ENCODE measurements at places on chromosomes 11 and 22.

GRCh38 chr11:83284501-83285150 is 1.5 kb downstream of the CCDC90B start:
- DNase-seq: peak; percentile 9

DNA sequence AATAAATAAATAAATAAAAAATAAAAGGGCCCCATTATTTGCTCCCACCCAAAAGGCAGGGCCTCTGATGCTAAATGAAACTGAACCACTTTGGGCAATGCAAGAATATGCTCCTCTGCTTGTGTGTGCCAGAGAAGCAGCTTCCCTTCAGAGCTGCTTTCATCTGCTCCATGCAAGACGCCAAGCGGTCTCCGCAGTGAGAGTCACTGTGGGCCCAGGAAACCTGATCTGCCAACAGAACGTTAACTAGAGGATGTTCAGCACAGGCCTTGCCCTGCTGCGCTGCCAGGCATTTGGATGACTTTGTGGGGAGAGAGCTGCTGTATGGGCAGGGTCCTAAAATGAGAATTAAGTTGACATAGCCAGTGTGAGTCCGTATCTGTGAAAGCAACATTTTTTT is 43.7 kb upstream of the APOA1 start:
- no peak for DNase-seq

DNA sequence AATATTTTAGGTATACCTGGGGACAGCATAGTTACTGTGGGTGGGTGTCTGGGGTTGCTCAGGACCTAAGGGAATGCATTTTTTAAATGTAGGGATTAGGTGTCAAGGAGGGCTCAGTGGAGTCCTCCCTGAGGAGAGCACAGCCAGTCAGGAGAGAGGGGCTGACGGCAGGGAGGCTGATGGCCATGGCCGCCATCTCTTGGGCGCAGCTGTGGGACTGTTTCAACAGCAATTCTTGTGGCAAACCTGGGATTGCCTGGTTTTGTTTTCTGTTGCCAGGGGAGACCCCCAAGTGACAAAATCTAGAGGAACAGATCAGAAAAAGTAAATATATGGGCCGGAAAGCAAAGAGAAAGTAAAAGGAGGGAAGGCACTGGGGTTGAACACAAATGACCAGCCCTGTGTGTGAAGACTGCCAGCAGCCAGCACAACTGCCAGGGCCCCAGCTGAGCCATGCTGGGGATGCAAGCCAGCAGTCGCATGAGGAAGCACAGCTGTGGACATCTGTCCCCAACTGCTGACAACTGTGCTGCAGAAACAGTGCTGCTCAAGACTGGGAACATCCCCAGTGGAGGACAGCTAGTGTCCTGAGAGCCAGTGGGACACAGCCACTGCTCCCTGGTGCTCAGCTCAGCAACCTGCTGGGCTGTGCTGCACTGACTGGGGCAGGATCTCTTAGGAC is 10.5 kb downstream of the MIF start:
- no peak for DNase-seq

DNA sequence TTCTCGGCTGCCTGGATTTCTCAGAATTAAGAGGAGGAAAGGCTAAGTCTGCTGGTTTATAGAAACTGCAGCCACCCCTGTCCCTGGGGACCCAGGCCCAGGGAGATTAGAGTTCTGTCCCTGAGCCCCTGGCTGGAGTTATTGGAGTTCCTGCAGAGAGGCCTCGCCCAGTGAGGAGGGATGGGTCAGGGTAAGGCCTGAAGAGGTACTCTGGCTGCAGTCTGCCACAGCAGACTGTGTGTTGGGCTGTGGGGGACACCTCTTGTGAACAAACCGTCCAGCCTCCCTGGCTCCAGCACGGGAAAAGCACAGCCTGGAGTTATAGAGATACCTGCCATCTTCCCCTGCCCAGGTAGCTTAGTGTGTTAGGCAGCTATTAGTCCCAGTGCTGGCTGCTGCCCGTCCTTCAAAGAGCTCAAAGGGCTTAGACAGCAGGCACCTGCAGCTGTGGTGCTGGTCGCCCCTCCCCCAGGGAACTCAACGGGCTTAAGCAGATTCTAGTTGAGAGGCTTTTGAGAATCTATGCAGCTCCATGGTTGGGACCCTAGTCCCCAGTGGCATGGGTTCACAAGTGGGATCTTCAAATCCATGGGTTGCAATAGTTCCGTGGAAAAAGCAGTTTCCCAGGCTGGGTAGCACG is 36.6 kb upstream of the MUC15 start:
- DNase-seq: no peak

DNA sequence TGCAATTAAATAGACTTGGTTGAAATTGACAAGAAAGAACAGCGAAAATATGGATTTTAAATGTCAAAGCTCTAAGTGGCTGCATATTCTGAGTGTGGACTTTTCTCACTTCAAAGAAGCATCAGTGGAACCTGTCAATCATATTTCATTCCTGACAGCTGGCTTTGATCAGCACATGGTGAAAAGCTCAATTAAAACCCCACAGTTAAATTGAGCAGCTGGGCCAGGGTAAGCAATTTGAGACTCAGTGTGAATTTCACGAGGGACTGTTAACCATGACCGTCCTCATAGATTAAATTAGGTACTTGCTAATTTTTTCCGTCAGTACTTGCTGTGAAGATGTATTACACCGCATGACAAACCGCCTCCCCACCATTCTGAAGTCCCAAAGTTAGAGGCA is 11.0 kb upstream of the OR10D3 start:
- no peak for DNase-seq

- no peak for DNase-seq
Measured at GRCh38 chr22:49946612-49947295, 13.8 kb upstream of the PIM3 start.

DNA sequence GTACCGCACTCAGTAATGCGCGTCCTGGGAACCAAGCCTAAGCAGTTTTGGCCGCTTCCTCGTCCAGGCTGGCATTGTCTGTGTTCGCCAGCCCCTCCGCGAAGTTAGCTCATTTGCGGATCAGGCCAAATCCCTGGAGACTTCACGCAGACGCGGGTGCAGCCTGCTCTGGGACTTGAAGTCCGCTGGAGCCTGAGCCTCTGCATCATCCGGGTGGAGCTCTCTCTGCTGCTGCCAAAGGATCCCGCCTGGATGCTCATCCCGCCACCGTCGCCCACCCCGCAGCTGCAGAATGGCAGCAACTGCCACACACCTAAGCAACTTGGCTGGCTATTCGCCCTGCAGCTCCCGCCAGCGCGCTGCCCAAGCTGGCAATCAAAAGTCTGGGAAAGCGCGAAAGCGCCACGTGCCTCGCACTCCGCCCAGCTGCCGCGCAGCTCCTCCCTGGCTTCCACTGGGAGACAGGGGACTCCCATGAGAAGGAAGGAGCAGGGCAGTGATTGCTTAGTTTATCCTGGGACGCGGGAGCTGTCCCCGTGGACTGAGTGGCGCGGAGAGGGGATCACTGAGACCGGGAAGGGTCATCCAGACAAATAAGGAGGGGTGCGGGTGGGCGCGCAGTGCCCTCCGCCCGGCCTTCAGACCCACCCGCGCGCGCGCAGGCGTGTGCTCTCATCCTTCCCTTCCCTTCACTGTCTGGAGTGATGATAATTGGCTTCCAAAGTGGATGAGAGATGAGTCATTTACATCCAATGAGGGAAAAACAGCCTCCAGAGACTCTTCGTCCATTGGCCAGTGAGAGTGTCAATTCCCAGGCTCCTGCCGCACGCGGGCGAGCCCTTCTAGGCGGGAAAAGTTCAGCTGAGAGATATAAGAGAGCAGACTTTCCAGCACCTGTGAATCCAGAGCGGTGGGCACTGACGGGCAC is 23.2 kb upstream of the GLYATL1B start:
- DNase-seq: no peak

DNA sequence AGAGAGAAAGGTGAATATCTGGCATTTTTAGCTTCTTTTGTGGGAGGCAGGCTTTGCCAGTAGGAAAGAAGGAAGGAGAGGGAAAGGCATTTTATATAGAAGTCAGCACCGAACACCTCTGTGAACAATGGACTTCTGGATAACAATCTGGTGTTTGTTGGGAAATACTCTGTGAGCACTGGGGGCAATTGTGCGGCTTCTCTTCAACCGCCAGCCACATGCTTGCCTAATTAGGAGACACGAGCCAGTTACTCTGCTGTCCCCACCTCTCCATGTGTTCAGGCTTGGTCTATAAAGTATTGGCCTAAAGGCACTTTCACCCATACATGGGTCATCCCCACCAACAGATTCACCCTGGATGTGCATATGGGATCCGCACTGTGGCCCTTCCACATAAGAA is 523.6 kb downstream of the NTM start:
- no peak for DNase-seq

DNA sequence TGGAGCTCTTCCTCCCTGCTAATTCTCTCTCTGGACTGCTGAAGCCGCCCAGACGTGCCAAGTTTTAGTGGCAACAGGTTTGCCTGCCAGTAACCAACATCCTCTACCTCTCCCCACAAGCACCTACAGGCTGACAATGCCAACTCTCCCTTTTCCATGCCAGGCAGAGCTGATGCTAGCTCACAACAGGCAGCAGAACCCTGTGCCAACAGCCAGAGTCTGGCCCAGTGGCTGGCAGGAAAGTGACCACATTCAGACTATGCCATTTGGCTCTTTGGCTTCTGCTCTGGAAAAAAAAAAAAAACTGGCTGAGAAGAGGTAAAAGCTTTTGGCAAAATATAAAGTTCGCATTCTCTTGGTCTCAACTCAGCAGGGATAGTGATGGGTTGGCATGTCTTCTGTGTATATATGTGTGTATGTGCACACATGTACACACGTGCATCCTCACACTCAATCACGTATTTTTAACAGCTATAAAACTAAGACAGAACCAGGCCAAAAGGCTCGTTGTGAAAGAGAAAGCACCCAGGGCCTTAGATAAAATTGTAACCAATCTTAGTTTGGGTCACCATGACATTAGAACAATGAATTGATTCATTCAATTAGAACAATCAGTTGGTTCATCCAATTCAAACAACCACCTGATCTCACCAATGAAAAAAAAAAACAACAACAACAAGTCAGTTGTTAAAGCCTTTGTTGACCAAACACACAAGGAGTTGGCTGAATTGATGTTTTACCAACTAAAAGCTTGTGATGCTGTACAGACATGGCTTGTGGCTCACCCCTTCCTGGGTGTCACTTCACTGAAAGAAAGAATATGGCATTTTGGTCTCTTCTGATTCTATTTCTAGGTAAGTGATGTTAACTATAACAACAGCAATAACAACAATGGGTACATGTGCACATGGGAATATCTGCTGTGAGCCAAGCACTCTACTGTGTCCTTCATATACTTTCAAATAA is 48.6 kb downstream of the TRIM29 start:
- no peak for DNase-seq

- DNase-seq: no peak
Measured at GRCh38 chr11:113159988-113160807, 154.2 kb upstream of the TTC12 start.

DNA sequence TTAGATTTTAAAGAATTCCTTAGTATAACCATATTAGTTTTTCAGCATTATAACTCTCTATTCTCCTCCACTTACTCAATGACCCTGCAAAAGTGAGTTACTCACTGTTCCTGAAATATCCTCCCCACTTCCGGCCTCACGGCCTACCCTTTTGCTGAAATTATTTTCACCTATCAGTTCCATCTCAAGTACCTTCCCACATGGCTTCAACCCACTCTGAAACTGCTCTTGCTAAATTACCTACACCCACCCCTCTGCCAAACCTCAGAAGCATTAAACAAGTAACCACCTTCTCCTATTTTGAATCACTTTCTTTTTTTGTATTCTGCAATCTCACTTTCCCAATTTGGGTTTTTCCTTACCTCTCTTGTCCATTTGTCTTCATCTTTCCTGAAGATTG is 37.7 kb downstream of the OR5P2 start:
- no peak for DNase-seq

DNA sequence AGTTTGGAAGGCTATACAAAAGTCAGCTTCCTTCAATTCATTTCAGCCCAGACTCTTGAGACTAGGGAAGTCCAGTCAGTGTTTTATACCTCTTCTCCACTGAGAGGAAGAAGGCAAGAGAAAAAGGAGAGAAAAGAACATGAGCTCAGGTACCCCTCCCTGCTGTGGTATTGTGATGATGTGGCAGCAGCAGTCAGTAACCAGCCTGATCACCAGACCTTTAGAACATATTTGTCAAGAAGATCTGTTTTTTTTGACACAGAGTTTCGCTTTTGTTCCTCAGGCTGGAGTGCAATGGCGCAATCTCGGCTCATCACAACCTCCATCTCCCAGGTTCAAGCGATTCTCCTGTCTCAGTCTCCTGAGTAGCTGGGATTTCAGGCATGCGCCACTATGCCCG is 21.2 kb upstream of the RPS13 start:
- no peak for DNase-seq

GRCh38 chr11:59719556-59719955 is 5.9 kb upstream of the OR10V1 start:
- no peak for DNase-seq

DNA sequence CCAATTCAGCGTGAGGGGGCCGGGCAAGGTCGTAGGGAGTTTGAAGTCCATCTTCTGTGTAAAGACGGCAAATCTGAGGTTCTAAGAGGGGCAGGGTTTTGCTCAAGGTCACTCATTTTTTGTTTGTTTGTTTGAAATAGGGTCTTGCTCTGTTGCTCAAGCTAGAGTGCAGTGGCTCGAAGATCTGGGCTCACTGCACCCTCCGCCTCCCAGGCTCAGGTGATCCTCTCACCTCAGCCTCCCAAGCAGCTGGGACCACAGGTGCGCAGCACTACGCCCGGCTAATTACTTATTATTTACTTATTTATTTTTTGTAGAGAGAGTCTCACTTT is 355 bp upstream of the AP1B1 start:
- DNase-seq: no peak

DNA sequence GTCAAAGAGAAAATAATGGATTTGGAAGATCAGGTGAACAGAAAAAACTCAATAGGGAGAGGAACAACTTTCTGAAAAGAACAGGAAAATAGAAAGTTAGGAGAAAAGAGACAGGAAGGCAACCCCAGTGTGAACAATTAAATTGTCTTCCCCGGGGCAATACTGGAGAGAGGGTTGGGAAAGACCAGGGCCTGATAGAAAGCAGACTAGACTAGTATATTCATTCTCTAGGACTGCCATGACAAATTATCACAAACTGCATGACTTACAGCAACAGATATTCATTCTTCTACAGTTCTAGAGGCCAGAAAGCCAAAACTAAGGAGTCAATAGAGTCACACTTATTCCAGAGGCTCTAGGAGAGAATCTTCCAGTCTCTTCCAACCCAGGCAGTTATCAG is 482.8 kb downstream of the SOX6 start:
- no peak for DNase-seq

GRCh38 chr11:122441666-122442035 is 213.9 kb upstream of the UBASH3B start:
- no peak for DNase-seq

GRCh38 chr11:19953909-19954308 is 206.4 kb downstream of the DBX1 start:
- DNase-seq: no peak

GRCh38 chr11:20021771-20022362 is 138.4 kb downstream of the DBX1 start:
- no peak for DNase-seq

All from naive thymus-derived CD8-positive, alpha-beta T cell (primary cell).